Kasumi-1 (cell line): ENCODE measurements at places on chromosomes 4 and X.

DNA sequence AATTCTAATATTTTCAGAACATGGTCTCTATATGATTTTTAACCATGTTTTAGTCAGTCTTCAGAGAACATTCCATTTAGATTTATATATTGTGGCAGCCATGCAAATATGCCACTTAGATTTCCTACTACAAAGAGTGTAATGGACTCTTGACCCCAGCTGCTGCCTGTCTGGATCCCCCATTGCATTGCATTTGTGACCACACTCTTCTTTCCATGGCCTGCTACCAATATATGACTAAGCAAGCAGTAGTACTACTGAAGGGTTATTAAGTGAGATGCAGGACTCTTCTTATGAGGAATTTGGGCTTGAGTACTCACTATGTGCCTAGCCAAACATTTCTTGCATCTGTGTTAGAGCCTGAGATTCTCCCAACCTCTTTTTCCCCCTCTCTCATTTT lies 306.8 kb downstream of the PDHA2 start:
- no peak for DNase-seq

GRCh38 chr4:186037692-186038658 lies 31.0 kb upstream of the TLR3 start:
- peak; percentile 73 for DNase-seq

DNA sequence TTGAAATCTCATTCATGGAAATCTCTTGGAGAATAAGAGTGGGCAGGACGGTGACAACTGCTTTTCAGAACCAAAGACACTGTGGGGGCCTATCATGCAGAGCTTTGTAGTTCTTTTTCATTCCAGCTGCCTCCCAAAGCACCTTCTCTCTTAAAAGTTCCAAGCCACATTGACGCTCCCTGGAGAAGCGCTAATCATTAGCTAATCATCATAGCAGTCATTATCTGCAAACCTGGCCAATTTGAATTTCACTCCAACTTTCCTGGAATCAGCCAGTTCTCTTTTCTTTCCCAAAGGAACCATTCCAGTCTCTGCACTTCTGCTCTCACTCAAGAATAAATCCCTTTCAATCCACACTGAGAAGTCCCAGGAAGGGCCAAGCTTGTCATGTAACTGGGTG lies 1144.1 kb upstream of the IGFBP7 start:
- DNase-seq, result no peak

DNA sequence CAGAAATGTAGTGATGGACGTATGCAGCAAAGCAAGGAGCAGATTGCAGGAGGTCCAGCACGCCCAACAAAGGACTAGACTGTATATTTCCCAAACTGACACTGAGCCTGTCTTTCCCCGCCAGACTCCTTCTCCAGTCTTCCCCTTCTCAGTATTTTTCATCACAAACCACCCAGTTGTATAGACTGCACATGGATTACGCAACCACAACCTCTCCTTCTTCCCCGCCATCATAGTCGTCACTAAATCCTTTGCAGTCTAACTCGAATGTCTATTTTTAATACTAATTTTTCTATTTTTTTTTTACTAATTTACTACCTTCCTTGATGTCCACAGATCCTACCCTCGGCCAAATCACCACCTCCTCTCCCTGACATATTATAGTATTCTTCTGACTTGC lies 105.4 kb downstream of the MTNR1A start:
- no peak for DNase-seq

- no peak for DNase-seq
Measured at GRCh38 chrX:71439420-71439819, 73.3 kb downstream of the TAF1 start.

DNA sequence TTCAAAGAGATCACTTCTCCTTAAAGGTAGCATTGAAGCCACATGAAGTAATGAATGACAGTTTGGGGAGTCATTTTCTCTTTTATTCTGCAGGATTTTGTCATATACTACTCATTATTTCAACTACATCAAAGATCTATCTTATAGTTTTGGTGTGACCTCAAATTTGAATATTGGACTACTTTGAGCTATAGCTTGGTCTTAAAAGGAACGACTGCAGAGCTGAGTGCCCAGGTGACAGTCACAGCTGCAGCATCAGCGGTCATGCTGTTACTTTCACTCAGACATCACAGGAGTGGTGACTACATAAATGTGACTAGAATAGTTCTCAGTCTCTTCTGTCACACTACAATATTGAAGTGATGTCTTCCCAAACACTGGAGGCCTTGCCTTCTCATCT lies 10.7 kb upstream of the SPCS3 start:
- DNase-seq, result no peak

- DNase-seq, result no peak
Measured at GRCh38 chrX:118780509-118780908, 43.1 kb upstream of the ZCCHC12 start.
